NCI-H1105 treated with DMSO at 0.1 percent for 48 hours (cell line): ENCODE measurements at places on chromosomes 7 and 10.
A peak's percentile ranks its signal among the peaks of the same experiment; 100 is the strongest.

DNA sequence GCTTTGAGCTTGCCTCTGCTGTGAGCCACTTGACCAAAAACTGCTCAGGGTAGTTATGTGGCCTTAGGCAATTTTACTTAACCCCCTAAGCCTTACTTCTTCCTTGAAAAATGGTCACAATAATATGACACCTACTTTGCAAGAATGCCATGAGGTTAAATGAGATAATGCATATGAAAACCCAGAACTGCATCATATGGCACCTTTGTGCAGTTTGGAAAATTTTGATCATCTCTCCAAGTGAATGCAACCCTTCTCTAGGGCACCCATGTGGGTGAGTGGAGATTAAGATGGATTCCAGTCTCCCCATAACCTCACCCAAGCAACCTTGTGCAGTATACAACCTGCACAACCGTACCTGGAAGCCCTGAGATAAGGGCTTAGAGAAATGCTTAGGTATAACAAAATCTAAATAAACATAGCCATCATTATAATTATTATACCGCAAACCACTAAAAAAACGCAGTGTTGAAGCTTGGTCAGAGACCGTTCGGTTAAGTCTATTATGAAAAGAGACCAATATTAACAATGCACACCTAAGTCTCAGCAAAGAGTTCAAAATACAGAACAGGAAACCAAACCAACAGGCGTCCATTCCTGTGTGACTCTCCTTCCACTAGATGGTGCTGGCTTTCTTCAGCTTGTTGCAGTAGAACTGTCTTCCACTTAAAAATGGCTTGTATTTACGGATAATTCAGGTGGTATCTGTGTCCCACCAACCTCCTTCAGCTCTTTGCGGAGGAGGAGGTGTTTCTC is 21.0 kb upstream of the ASB15 start:
- DNase-seq, result peak; percentile 14

- no peak for DNase-seq
Measured at GRCh38 chr10:61964059-61964709, 62.7 kb downstream of the ARID5B start.

DNA sequence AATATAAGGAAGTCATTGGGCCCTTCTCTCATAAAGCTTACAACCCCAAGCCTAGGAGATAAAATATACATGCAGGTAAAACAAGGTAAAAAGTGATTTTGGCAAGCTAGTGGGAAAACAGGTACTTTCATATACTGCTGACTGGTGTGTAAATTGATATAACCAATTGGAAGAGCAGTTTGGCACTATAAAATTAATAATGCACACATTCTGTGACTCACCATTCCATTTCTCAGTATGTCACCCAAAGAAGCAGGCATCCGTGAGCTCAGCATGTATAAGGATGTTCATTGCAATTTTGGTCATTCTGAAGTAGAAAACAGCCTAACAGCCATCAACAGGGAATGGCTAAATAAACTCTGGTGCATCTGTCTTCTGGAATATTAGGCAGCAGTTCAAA is 2.9 kb downstream of the MACROH2A2 start:
- DNase-seq, result no peak

- no peak for DNase-seq
Measured at GRCh38 chr10:78937393-78937792, 131.4 kb upstream of the ZMIZ1 start.

GRCh38 chr7:133910761-133911160 is 216.4 kb upstream of the LRGUK start:
- DNase-seq, result peak; percentile 92

DNA sequence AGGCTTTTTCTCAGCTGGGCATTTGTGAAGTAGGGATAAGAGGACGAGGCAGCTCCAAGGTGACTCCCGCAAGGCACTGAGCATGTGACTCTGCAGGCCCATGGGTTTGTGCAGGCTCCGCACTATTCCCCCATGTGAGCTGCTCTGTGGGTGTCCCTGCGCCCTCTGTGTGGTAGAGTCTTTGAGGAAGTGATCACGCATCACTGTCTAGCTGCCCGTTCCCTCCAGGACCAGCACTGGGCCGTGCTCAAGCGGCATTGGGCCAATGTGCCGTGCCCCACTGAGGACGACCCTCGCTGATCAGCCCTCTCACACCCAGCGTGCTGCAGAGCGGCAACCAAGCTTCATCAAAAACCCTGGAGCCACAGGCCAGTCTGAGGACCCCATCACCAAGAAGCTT is 7.5 kb downstream of the PRKAG2 start:
- no peak for DNase-seq

- no peak for DNase-seq
Measured at GRCh38 chr10:133186416-133187090, 26.5 kb downstream of the KNDC1 start.
